Stimulated activated CD4-positive, alpha-beta T cell treated with anti-CD3 and anti-CD28 coated beads, Interleukin-1b, Interleukin-23, amount 100 ng/mL, for 1 hour (primary cell): ENCODE measurements at places on chromosomes 13 and 19.

DNA sequence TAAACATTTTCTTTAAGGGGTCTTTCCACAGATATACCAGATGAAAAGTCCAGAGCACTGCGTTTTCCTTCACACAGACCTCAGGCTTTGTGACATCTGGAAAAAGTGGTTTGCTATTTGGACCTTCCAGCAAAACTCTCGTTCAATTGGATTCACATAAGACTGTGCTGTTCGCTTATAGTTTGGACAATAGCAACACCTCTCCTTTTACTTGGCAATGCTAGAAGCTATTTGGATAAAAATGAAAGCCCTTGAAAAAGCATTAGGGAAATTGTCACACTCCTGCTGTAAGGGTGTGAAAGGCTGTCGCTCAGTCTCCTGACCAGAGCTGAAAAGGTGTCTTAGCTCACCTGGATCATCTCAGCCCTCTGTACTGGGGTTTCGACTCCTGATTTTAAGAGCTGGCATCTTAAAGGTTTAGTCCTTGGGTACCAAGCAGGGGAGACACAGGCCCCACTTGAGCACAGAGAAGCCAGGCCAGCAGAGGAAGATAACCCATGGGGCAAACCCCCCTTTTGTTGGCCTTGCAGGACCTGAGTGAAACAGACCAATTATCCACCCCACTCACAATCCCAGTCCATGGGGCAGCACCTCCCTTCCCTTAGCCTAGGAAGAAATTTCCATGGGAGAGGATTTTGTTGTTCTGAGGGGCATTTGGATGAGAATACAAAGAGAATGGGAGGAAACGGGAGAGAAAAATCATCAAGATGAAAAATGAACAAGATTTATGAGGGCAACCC, 257.6 kb downstream of the DLEU7 start:
- no peak for DNase-seq

DNA sequence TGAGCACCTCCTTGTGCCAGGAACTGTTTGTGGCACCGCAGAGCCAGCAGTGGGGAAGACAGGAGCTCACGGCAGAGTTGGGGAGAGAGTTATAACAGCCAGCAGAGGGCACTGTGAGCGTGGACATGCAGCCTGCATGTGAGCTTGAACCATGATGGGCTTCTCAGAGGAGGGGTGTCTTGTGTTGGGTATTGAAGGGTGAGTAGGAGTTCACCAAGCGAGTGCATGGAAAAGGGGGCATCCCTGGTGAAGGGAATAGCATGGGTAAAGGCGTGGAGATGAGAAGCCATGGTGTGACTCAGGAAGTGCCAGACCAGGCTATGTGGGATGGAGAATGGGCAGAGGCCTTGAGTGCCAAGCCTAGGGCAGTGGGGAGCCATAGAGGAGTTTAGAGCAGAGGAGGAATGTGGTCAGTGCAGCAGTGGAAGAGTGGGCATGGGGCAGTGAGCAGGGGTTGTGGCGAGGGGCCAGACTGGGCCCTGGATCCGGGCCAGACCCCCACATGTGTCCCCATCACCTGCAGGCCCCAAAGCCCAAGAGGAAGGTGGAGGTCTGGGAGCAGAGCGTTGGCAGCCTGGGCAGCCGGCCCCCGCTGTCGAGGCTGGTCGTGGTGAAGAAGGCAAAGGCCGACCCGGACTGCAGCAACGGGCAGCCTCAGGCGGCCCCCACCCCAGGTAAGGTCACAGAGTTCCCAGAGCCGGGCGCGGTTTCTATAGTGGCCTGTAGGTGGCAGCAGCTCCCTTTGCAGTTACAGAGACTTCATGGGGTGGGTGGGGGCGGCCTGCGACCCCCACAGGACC, 11.8 kb upstream of the SHD start:
- no peak for DNase-seq

DNA sequence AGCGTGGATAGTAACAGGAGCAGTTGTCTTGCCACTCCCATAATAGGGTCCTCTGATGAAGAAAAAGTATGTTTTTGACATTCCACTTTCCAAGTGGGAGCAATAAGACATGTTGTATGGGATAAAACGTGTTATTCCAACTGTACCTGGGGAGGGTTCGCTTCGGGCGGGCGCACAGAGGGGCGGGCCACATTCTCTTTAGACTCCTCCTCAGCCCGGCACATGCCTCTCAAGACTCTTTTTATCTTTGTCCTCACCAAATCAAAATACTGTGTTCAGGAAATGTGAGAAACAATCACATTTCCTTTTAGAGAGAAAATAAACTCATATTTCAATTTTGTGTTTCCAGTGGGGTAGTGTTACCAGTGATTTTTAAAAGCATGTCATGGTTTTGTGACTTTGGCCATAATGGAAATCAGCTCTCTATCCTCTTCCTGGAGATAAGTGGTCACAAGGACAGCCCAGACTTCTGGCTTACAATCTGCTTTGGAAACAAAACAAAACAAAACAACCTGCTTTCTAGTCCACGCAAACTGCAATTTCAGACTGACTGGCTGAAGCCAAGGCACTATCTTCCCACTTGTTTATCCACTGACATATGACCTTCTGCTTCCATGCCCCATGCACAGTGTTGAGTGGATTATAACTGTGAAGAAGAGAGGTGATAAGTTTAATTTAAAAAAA, 276.1 kb downstream of the NALCN start:
- DNase-seq, result no peak

GRCh38 chr19:32058131-32058530, 287.3 kb upstream of the ZNF507 start:
- DNase-seq, result no peak

DNA sequence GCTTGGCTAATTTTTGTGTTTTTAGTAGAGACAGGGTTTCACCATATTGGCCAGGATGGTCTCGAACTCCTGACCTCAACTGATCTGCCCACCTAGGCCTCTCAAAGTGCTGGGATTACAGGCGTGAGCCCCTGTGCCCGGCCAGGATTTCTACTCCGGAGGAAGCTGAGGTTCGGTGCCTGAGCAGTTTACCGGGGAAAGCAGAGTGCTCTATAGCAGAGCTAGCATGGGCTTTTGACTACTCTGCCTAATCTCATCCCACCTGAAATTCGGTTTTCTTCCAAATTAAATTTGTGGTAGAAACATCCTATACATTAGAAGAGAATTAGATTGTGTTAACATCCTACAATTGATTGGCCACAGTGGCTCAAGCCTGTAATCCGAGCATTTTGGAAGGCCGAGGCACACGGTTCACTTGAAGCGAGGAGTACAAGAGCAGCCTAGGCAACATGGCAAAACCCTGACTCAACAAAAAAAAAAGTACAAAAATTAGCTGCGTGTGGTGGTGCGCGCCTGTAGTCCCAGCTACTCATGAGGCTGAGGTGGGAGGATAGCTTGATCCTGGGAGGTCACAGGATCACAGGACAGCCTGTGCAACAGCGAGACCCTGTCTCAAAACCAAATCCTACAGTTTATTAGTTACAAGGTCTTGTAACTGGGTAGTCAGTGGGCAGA, 1.6 kb downstream of the RPL13A start:
- no peak for DNase-seq

DNA sequence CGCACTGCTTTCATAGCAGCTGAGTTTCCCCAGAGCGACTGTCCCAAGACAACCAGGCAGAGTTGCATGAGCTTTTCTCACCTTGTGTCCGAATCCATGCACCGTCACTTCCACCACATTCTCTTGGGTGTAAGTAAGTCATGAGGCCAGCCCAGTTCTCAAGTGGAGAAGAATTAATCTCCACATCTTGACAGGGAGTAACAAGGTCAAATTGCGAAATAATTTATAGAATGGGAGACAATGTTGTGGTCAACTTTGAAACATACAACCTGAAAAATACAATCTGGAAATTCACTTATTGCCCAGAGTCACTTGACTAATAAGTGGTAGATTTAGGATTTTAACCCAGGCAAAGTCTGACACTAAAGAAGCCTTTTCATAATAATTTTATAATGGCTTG, 123.7 kb downstream of the UFM1 start:
- DNase-seq, result no peak

DNA sequence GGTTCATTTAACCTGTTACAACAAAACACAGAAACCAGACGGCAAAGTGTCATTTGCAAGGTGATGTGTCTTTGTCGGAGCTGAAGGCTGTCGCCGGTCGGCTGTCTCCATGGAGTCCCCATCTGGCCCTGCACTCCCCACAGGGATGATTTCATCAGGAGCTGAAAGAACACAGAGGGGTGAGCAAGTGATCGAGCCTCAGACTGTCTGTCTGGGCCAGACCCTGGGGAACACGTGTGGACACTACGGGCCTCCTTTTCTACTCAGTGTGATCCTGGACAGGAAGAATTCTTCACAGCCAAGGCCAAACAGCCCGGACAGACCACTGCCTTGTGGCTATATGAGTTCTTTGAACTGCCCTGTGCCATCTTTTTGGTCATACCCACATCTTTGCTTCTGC, 85.1 kb downstream of the RNASEH2B start:
- no peak for DNase-seq

- DNase-seq, result no peak
These were observed 53.1 kb downstream of the MICU2 start for GRCh38 chr13:21550918-21551317.

GRCh38 chr13:110233181-110233950, 73.6 kb downstream of the COL4A1 start:
- no peak for DNase-seq

GRCh38 chr13:36839981-36840380, 21.0 kb downstream of the RFXAP start:
- no peak for DNase-seq

- DNase-seq, result no peak
These were observed 22.5 kb downstream of the SAFB start for GRCh38 chr19:5645409-5645808.

DNA sequence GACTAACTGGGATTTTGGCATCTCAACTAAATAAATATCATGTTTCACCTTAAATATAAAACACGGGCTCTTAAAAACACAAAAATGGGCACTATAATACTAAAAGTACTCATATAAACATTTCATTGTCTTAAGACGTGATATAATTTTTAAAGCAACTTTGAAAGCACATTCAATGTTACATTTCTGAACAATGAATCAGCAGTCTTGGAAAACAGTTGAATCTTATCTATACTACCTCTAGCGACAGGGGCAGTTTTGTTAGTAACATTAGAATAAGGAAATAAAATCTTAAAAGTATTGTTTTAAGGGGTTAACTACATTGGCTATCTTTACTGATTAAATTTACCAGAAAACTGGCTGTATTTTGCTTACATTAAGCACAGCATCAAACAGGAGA, 156.9 kb downstream of the UGGT2 start:
- no peak for DNase-seq

DNA sequence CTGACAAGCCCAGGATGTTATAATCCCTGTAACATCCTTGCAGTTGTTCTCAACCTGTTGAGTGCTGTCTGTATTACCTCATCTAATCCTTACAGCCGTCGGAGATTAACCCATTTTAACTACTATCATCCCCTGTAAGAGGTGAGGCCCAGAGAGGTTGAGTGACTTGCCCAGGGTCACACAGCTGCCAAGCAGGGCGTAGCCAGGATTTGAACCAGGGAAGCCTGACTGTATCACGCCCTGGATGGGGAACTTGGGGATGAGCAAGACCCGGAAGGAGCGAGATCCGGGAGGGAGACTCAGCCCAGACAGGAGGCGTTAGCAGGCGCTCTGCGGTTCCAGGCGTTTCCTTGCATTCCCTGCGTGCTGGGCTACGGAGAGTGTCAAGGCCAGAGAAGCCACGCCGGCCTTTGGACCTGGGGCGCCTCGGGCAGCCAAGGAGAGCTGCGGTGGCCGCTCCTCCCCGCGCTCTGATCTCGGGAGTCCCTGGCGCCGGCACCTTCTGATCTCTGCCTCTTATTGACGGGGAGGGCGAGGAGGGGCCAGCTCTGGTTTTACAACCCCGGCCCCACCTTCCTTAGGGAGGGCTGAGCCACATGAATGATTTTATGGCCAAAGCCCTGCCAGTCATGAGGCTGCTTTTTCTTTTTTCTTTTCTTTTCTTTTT, 6.2 kb downstream of the SULT2B1 start:
- no peak for DNase-seq

DNA sequence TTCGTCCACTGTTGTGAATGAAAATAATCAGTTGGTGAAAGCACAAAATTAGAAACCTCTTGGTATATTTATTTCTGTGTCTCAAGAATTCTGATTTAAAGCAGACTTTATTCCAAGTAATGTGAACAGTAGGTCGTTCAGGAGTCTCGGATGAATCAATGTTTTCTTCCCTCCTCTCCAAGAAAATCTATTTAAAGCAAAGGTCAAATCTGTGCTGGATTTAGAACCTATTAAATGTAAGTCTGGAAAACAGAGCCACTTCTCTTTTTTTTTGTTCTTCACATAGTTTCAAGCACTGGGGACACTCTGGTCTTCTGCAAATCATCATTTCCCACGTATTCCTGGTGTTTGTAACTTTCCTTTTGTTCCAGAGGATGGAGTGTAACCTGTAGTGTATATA, 312.7 kb downstream of the ATP8A2 start:
- DNase-seq, result no peak

DNA sequence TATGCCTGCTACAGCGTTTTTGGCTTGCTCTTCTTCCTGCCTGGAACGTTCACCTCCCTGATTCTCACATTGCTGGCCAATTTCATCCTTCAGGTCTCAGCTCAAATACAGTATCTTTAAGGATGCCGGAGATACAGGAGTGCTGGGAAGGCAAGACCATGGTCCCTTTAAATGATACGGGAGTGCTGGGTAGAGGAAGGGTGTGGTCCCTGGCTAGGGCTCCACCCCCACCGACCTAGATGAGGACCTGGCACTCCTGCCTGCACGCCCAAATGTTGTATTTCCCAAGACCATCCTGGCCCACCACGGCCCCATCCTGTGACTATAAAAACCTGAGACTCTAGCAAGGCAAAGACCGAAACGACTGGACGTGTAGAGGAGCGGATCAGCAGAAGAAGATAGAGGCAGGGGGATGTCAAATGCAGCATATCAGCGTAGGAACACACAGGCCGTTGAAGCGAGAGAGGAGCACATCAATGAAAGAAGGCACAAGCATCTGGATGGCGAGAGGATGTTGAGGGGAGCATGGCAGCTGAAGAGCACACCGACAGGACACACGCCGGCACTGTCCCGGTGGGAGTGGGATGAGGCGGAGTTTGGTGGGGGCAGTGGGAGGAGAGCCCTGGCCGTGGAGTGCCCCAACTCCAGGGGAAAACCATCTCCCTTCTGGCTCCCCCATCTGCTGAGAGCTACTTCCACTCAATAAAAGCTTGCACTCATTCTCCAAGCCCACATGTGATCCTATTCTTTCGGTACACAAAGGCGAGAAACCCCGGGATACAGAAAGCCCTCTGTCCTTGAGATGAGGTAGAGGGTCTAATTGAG, 74.0 kb downstream of the PCDH9 start:
- no peak for DNase-seq

GRCh38 chr13:33940898-33941297, 122.9 kb downstream of the RFC3 start:
- DNase-seq, result no peak
